Activated CD4-positive, alpha-beta memory T cell treated with anti-CD3 and anti-CD28 coated beads, Interleukin-2, amount 10 ng/mL, durations not matched to agents 7 days and 5 days (primary cell): ENCODE measurements at places on chromosomes 12 and 14.
A peak's percentile ranks its signal among the peaks of the same experiment; 100 is the strongest.

DNA sequence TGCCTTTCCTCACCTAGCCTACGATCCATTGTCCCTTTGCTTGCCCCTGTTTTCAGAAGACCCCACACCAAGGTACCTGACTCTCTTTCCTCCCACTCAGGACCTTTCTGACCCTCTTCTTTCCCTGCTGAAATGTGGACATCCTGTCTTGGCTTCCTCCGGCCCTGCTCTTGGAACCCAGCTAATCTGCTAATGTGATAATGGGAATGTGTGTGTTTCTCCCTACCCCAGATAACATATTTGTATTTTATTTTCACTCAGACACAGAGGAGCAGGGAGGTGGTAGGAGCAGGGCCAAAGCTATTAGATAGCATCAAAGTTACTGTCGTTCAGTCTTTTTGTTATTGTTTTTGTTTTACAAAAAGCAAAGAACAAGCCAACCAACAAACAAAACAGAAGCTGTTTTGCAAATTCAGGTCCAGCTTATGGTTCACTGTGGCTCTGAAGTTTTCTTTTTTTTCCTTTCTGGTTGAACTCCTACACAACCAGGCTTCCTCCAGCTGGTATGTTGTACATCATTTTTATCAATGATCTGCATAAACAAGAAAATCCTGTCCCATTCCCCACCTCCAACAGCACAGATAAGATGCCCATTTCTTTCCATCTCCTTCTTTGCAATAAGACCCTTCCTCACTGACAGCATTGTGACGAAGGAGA is 137.3 kb downstream of the C12orf75 start:
- no peak overlapping the region for H3K4me3 ChIP-seq
- DNase-seq, result no peak
- no peak overlapping the region for H3K27ac ChIP-seq
- no peaks in the 10 kb centered on the region for H3K36me3 ChIP-seq
- no peaks in the 10 kb centered on the region for H3K4me1 ChIP-seq

- H3K27ac ChIP-seq, result no peak overlapping the region
- no peak overlapping the region for H3K4me3 ChIP-seq
- no peaks in the 10 kb centered on the region for H3K27me3 ChIP-seq
- peaks cover 16% of the 10 kb centered on the region for H3K4me1 ChIP-seq
- peaks cover 3% of the 10 kb centered on the region for H3K36me3 ChIP-seq
Observed at GRCh38 chr12:24860546-24860945, 88.4 kb downstream of the BCAT1 start.

- H3K27me3 ChIP-seq, result peaks cover 12% of the 10 kb centered on the region
- H3K4me1 ChIP-seq, result peaks cover 24% of the 10 kb centered on the region
- no peaks in the 10 kb centered on the region for H3K36me3 ChIP-seq
- peak; percentile 18 for DNase-seq
- no peak overlapping the region for H3K4me3 ChIP-seq
- H3K27ac ChIP-seq, result peak overlapping the region; percentile 22
Observed at GRCh38 chr14:92898566-92899131, 24.3 kb upstream of the CHGA start.

DNA sequence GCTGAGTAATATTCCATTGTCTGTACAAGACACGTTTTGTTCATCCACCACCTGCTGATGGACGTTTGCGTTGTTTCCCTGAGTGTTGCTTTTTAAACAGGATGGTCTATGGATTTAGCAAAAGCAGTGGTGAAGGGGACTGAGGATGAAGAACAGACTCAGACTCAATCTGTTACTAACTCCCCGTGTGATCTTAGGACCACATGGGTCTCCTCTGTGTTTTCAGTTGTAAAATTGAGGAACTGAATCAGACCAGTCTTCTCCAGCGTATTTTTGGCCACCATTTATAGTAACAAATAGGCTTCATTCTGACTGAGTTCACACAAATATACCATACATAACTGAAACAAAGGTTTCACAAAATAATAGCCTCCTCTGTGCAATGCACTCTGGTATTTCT is 85.6 kb downstream of the FOXN3 start:
- peaks cover 10% of the 10 kb centered on the region for H3K36me3 ChIP-seq
- no peaks in the 10 kb centered on the region for H3K27me3 ChIP-seq
- no peak for DNase-seq
- H3K27ac ChIP-seq, result no peak overlapping the region

DNA sequence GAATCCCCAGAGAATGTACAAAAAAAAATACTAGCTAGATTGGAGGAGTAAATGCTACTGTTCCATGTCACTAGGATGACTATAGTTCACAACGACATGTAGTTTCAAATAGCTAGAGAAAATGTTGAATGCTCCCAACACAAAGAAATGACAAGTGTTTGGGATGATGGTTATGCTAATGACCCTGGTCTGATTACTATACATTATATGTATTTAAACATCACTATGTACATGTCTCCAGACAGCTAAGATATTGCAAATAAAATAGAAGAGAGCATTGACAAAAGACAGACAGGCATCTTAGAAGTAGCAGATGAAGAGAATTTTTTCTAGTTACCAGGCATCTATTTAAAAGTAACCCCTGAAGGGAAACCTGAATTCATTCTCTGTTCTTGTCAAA is 281.6 kb upstream of the SLC16A7 start:
- no peaks in the 10 kb centered on the region for H3K36me3 ChIP-seq
- H3K27ac ChIP-seq, result no peak overlapping the region
- H3K4me3 ChIP-seq, result no peak overlapping the region
- DNase-seq, result no peak

- no peak for DNase-seq
- H3K27ac ChIP-seq, result no peak overlapping the region
- no peaks in the 10 kb centered on the region for H3K4me1 ChIP-seq
- H3K4me3 ChIP-seq, result no peak overlapping the region
- H3K27me3 ChIP-seq, result no peaks in the 10 kb centered on the region
- no peaks in the 10 kb centered on the region for H3K36me3 ChIP-seq
Observed at GRCh38 chr14:89292579-89293313, 124.3 kb downstream of the FOXN3 start.

GRCh38 chr14:82075566-82075965 is 541.9 kb upstream of the SEL1L start:
- H3K27ac ChIP-seq, result no peak overlapping the region
- H3K4me3 ChIP-seq, result no peak overlapping the region
- no peaks in the 10 kb centered on the region for H3K27me3 ChIP-seq
- peak; percentile 25 for DNase-seq
- H3K36me3 ChIP-seq, result no peaks in the 10 kb centered on the region
- no peaks in the 10 kb centered on the region for H3K4me1 ChIP-seq

DNA sequence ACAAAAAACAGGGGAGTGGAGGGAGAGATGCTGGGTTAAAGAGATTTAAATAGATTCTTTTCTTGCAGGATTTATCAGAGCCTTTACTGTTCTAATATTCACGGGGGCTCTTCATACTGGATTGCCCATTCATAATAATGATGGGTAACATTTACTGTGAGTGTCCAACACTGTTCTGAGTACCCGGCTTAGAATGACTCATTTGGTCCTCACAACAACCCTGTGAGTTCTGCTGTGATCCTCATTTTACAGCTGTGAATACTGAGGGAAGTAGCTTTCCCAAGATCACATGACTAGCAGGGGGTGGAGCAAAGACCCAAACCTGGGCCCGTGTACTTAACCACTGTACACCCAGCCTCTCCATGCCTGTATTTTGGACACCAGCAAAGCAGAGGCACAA is 113.4 kb downstream of the NT5DC3 start:
- H3K4me3 ChIP-seq, result no peak overlapping the region
- no peaks in the 10 kb centered on the region for H3K27me3 ChIP-seq
- H3K27ac ChIP-seq, result no peak overlapping the region
- H3K36me3 ChIP-seq, result no peaks in the 10 kb centered on the region

DNA sequence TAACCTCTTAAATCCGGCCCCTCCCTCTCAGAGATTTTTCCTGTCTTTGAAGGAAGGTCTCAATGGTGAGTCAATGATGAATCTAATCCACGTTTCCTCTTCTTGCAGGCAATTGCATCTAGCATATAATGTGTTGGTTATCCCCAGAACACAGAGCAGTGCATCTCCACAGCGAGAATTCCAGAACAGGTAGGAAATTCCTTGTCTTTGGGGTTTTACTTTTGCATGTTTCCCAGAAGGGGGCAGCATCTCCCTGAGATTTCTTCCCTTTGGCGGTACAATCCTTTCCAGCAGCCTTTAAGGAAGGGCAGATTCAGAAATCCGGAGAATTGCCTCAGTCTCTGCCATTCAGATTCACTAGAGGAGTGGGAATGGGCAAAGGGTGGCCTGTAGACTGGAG is 128.0 kb downstream of the KCNA5 start:
- no peak overlapping the region for H3K27ac ChIP-seq
- H3K4me3 ChIP-seq, result no peak overlapping the region
- no peak for DNase-seq
- H3K4me1 ChIP-seq, result no peaks in the 10 kb centered on the region
- H3K27me3 ChIP-seq, result no peaks in the 10 kb centered on the region

DNA sequence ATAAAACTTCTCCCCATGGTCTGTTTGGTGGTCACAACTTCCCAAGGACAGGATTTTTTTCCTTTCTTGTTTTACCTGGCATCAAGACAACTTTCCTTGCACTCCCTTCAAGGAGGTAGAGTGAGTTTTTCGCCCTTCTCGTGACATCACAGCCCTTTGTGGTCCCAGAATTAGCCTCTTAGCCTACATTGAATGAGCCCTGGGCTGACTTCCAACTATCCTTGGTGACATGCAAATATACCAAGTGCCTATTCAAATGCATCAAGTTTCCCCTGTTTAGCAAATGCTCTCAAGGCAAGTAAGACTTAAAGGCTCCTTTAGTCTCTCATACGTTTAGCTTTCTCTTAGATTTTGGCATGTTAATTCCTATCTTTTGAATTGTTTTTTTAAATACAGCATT is 36.6 kb downstream of the TC2N start:
- no peak for DNase-seq
- H3K4me3 ChIP-seq, result no peak overlapping the region
- peaks cover 41% of the 10 kb centered on the region for H3K4me1 ChIP-seq
- peaks cover 55% of the 10 kb centered on the region for H3K36me3 ChIP-seq
- H3K27me3 ChIP-seq, result peaks cover 7% of the 10 kb centered on the region

GRCh38 chr12:67456431-67456901 is 187.3 kb downstream of the CAND1 start:
- peaks cover 15% of the 10 kb centered on the region for H3K27me3 ChIP-seq
- no peaks in the 10 kb centered on the region for H3K36me3 ChIP-seq
- H3K4me1 ChIP-seq, result peaks cover 10% of the 10 kb centered on the region
- no peak for DNase-seq
